ENCODE measurements at places on chromosomes 16 and 17. TPM values are rescaled to one million over a fixed set of nuclear protein-coding genes. Genes with fewer than 3 reads are reported as not detected.

GPR179 gene
- not detected for polyA plus RNA-seq

WFDC1 gene
- polyA plus RNA-seq = 34.8 TPM

MSRB1 gene
- 189 TPM for polyA plus RNA-seq

ITGB3 gene
- 7.1 TPM for polyA plus RNA-seq

KCNJ18 gene
- not detected for polyA plus RNA-seq

Data from kidney (tissue), 22 donors.